ENCODE measurements at places on chromosomes 3 and 15. TPM values are rescaled to one million over a fixed set of nuclear protein-coding genes. Genes with fewer than 3 reads are reported as not detected.

The GATM gene
- polyA plus RNA-seq = 12.9 TPM

The TMEM89 gene
- polyA plus RNA-seq = not detected

The CTXN2 gene
- polyA plus RNA-seq = not detected

The SENP8 gene
- 3.6 TPM for polyA plus RNA-seq

The PROK2 gene
- 0.11 TPM for polyA plus RNA-seq

The RTP3 gene
- polyA plus RNA-seq = not detected

The AP3B2 gene
- 0.34 TPM for polyA plus RNA-seq

The VGLL3 gene
- 2.2 TPM for polyA plus RNA-seq

The PLOD2 gene
- 20.3 TPM for polyA plus RNA-seq

The SPATA12 gene
- 0.02 TPM for polyA plus RNA-seq

The PLSCR2 gene
- polyA plus RNA-seq = not detected

The EFCC1 gene
- 1.2 TPM for polyA plus RNA-seq

The SLC27A2 gene
- polyA plus RNA-seq = 0.14 TPM

The SUSD5 gene
- 1.3 TPM for polyA plus RNA-seq

The UMPS gene
- polyA plus RNA-seq = 4.2 TPM

The RPL4 gene
- 1,323 TPM for polyA plus RNA-seq

The OR5K2 gene
- polyA plus RNA-seq = not detected

The CATSPER2 gene
- 2.5 TPM for polyA plus RNA-seq

The FANCD2OS gene
- polyA plus RNA-seq = not detected

The CSPG5 gene
- 0.86 TPM for polyA plus RNA-seq

The GRK7 gene
- not detected for polyA plus RNA-seq

The GOLGA8G gene
- polyA plus RNA-seq = not detected

The MST1R gene
- 1.9 TPM for polyA plus RNA-seq

The SMCO1 gene
- polyA plus RNA-seq = 46.1 TPM

The TEX55 gene
- not detected for polyA plus RNA-seq
